Substantia nigra (tissue), 51 donors: ENCODE measurements at places on chromosomes 1 and 21.

DNA sequence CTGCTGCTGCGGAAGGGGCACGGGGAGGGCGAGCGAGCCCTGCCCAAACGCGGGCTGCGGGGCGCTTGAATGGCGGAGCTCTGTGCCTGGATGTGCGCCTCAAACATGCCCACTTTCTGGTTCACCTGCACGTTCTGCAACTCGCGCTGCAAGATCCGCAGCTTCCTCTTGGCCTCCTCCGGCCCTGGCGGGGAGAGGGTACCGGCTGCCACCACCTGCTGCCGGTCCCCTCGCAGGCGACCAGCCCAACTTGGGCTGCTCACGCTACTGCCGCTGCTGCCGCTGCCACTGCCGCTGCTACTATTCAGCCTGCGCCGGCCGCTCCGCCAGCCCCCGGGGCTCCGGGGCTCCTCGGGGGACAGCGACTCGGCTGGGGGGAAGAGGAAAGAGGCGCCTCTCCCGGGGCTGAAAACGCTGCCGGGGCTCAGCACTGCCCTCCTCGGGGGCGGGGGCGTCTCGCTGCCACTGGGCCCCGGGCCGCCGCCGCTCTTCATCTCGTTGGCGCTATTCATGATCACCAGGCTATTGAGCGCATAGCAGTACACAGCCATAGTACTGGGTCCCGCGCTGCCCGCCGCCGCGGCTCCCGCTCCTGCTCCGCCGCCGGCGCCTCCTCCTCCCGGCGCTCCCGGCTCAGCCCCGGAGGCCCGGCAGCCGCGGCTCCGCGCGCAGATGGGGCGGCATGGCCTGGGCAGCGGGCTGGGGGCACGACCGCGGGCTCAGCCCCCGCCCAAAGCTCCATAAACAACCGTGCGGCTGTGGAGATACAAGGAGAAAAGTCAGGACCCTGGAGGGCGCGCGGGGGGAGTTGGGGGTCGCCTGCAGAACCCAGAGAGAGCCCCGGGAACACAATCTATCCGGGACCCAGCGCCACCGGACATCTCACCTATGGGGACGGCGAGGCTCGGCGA, 1.9 kb downstream of the ITPKB start:
- DNase-seq, result no peak

DNA sequence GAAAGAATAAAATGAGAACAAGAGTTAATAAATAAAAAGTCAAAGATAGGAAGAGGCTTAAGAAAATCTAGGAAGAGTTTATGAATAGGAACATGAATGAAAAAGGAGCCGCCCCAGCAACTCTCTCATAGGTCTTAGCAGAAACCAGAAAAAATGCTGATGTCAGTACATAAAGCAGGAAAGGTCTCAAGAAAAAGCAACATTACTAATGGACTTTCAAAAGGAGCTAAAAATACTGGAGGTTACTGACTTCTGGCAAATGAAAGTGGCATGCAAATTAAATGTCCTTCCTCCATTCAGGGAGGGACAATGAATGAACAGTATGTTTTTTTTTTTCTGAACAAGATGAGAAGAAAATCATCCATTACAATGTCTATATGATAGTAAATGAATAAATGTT, 387.6 kb downstream of the BRINP2 start:
- DNase-seq, result no peak

DNA sequence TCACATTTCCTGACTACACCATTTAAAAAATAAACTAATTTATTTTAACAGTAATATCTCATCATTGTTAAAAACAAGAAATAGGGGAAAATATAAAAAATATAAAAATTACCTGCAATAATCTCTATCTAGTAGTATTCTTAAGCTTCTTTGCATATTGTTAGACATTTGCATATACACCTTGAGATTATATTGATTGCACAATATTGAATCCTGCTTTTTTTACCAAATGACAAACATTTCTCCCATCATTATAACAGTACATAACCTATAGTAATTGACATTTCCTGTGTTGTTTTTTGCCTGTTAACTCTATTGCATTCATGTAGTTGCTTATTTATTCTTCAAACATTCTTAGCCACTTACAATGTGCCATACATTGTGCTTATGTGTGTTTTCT, 11.7 kb upstream of the CR1L start:
- no peak for DNase-seq

- no peak for DNase-seq
These were observed 1.1 kb downstream of the ESPN start for GRCh38 chr1:6425658-6426057.

- no peak for DNase-seq
These were observed 183.6 kb upstream of the KIAA0040 start for GRCh38 chr1:175376194-175376593.

DNA sequence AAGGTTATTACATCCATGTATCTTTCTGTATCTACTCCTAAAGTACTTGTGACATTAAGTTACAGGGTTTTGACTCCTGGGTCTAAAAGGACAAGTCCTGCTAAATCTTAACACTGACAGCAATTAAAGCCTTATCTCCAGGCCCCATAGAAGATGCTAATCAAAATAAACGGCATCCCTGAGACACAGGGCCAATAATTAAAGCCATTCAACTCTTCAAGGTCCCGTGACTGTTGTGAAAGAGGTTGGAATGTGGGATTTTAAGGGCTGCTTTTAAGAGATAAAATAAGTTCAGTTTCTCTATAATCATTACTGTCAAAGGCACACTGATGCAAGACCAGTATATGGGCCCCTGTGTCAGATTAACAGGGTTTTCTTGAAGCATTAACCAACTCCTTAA, 8.3 kb downstream of the DNAI4 start:
- DNase-seq, result no peak
